ENCODE measurements at places on chromosomes 6 and 20.
A peak's percentile ranks its signal among the peaks of the same experiment; 100 is the strongest.

GRCh38 chr6:138498629-138499302 lies 528 bp downstream of the NHSL1 start:
- DNase-seq = no peak

DNA sequence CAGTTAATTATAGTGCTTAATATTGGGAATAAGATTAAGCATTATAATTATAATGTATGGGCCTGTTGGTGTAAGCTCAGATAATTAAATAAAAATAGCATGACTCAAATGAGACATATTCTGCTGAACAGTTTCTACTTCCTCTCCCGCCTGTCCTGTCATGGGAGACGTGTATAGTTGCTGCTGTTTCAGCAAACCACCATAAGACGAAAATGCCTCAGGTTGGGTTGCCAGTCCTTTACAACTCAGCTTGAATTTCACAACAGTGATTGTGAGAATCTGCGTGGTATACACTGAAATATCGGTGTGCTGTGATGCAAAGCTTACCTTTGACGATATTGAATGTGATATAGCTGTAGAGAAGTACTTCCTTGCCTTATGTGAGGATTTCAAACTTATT lies 99.5 kb downstream of the POPDC3 start:
- DNase-seq = no peak

DNA sequence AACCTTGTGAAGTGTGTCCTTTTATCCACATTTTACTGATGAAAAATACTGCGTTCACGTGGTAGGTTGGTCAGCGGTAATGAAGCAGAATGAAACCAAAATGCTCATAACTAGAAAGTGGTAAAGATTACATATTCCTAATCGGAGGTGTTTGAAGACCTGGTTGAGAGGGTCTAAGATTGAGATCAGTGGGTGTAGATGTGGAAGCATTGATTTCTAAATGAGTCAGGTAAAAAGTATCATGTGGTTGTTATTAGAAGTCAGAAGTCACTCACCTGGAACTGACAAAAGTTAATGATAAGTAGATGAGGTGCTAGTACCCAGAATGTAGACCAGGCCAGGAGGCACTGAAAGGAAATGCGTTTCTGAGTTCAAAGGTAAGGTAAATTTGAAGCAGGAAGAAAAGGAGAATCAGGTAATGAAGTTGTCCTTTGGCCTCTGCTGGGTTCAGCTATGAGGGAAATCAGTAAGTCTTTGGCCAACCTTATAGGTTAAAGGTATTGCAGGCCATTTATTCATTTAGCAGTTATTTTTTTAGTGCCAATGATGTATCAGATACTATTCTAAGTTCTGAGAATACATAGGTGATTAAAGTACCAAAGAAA lies 31.2 kb downstream of the FAM83B start:
- no peak for DNase-seq

GRCh38 chr6:115091461-115091860 lies 748.6 kb upstream of the HS3ST5 start:
- DNase-seq = peak; percentile 11

DNA sequence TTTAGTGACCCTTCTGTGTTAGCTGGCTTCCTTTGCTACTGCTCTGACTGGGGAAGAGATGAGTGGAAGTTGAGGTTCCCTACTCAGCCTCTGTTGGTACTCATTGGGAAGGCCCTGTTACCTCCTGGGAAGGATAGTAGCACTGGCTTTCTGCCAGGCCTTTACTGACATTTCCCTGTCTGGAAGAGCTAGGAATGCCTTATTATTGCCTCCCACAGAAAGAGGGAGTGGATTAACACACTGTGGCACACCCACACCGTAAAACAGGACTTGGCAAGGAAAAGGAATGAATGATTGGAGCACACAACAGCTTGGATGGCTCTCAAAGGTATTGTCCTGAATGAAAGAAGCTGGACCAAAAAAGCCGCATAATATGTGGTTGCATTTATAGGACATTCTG lies 12.2 kb downstream of the ZNF831 start:
- DNase-seq = no peak
